ENCODE measurements at places on chromosomes 13 and 19.
A peak's percentile ranks its signal among the peaks of the same experiment; 100 is the strongest.

- H3K27ac ChIP-seq, result peak overlapping the region; percentile 76
- no peaks in the 10 kb centered on the region for H3K27me3 ChIP-seq
- H3K4me1 ChIP-seq, result no peaks in the 10 kb centered on the region
- H3K36me3 ChIP-seq, result peaks cover 24% of the 10 kb centered on the region
These were observed 21.1 kb upstream of the OVOL3 start for GRCh38 chr19:36089847-36090246.

GRCh38 chr13:38883783-38884182 lies 106.8 kb downstream of the STOML3 start:
- peaks cover 11% of the 10 kb centered on the region for H3K4me1 ChIP-seq
- H3K27ac ChIP-seq, result no peak overlapping the region
- peaks cover 5% of the 10 kb centered on the region for H3K36me3 ChIP-seq
- DNase-seq, result no peak
- H3K4me3 ChIP-seq, result no peak overlapping the region

- no peak overlapping the region for H3K27ac ChIP-seq
- DNase-seq, result no peak
- no peaks in the 10 kb centered on the region for H3K36me3 ChIP-seq
- H3K4me3 ChIP-seq, result no peak overlapping the region
- H3K27me3 ChIP-seq, result peaks cover 8% of the 10 kb centered on the region
These were observed 301.1 kb upstream of the NBEA start for GRCh38 chr13:34640993-34641330.

DNA sequence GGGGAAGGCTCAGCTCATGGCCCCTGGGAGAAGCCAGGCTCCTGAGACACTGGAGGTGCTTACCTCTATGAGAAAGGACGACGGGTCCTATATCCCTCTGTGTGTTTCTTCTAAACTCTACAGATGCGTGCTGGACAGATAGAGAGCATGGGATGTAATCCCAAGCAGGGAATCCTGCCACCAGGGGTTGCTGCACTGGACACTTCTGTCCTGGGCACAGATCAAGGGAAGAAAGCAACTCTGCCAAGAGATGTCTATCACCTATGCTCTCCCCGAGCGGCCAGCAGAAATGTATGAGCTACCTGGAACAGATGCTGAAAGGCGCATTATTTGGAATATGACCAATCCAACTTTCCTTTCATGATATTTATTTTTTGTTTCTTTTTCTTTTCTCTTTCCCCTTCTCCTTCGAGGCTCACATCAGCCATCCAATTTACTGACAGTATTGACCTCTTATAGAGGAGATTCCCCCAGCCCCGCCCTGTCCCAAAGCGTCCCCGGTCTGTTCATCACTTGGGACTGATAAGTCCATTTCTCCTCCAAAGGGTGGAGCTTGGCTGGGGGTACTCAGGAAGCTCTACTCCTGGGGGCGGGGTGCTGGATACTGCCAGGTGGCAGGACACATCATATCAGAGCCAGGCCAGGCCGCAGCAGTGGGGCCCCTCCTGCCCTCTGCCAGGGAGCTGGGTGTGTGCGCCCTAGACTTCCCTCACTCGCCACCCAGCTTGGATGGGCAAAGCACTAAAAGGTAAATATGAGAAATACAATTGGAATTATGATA lies 34.2 kb downstream of the TSHZ3 start:
- no peak overlapping the region for H3K27ac ChIP-seq
- no peak for DNase-seq
- no peak overlapping the region for H3K4me3 ChIP-seq
- peaks cover 11% of the 10 kb centered on the region for H3K27me3 ChIP-seq

- no peaks in the 10 kb centered on the region for H3K36me3 ChIP-seq
- peaks cover 33% of the 10 kb centered on the region for H3K27me3 ChIP-seq
- H3K4me3 ChIP-seq, result no peak overlapping the region
- H3K27ac ChIP-seq, result no peak overlapping the region
- H3K4me1 ChIP-seq, result peaks cover 20% of the 10 kb centered on the region
These were observed 16.8 kb upstream of the COMP start for GRCh38 chr19:18807861-18808331.

GRCh38 chr19:50667759-50668231 lies 18.6 kb downstream of the C19orf81 start:
- peaks cover 16% of the 10 kb centered on the region for H3K36me3 ChIP-seq
- peak; percentile 35 for DNase-seq
- peaks cover 77% of the 10 kb centered on the region for H3K27me3 ChIP-seq
- H3K27ac ChIP-seq, result no peak overlapping the region

DNA sequence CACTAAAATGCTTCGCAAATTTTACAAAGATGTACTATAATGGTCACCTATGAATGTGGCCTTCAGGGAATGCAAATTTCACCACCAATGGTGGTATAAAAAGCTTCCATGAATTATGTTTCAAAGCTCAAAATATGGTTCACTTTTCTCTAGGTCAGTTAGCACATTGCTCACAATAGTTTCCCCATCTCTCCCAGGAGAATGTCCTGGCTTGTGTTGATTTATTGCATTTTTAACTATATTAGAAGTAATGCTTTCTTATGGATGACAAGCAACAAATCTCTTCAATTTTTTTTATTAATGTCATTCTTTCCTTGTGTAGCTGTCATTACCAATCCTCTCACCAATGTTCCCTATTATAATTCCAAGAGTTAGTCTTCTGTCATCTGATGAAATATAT lies 621.2 kb downstream of the TBC1D4 start:
- H3K36me3 ChIP-seq, result no peaks in the 10 kb centered on the region
- H3K4me3 ChIP-seq, result no peak overlapping the region
- no peak for DNase-seq
- no peaks in the 10 kb centered on the region for H3K27me3 ChIP-seq
- no peaks in the 10 kb centered on the region for H3K4me1 ChIP-seq

- H3K36me3 ChIP-seq, result peaks cover 58% of the 10 kb centered on the region
- DNase-seq, result no peak
- H3K27ac ChIP-seq, result peak overlapping the region; percentile 91
- no peaks in the 10 kb centered on the region for H3K4me1 ChIP-seq
These were observed 12.5 kb upstream of the RSPH6A start for GRCh38 chr19:45827459-45828093.

All from nephron progenitor cell (in vitro differentiated cells).